ENCODE measurements at places on chromosomes 6 and 20.

DNA sequence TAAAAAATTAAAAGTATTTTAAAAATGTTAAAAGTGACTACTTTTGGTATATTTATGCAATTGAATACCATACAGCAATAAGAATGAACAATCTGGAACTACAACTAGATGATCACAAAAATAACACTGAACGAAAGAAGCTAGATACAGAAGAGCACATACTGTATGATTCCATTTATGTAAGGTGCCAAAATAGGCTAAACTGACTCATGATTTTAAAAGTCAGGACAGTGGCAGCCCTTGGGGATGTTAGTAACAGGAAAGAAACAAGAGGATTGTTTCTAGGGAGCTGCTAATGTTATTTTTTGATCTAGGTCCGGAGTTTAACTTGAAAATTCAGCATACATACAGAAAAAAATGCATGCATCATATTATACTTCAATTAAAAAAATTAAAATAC lies 42.3 kb downstream of the KIF13A start:
- peak; percentile 61 for DNase-seq

GRCh38 chr6:163533443-163533842 lies 118.9 kb downstream of the QKI start:
- peak; percentile 78 for DNase-seq

- no peak for DNase-seq
Observed at GRCh38 chr20:58469616-58470015, 45.6 kb downstream of the APCDD1L start.

GRCh38 chr20:55283889-55284288 lies 721.4 kb downstream of the CBLN4 start:
- DNase-seq, result no peak

- DNase-seq, result no peak
Observed at GRCh38 chr20:63789836-63790571, 41.1 kb downstream of the ZBTB46 start.

- DNase-seq, result no peak
Observed at GRCh38 chr6:39702265-39702664, 22.9 kb downstream of the KIF6 start.

- no peak for DNase-seq
Observed at GRCh38 chr6:126716032-126716431, 376.1 kb downstream of the CENPW start.

DNA sequence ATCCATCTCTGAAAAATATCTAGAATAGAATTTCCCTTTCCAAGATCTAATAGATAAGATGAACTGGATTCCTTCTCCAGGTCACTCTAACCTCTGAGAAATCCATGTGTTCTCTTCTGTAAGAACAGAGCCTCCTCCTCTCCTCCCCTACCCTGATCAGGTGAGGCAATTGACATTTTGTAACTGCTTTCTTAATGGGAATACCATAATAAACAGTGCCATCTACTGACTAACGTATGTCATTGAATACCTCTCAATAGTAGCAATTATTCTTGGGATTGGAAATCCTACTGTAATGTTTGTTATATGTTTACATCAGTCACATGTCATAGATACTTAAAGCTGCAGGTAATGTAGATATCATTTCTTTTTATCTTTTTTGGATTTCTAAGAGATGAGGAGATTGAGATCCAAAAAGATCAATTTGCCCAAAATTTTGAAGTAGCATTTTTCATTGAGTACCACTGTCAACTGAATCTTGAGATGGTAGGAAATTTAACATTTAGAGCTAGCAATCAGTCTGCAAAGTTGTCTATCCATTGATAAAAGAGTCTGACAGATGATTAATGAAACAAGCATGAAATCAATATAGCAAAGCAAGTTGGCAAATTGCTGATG lies 365.8 kb upstream of the HSF2 start:
- DNase-seq, result peak; percentile 56

GRCh38 chr20:32077190-32077589 lies 25.1 kb downstream of the HCK start:
- DNase-seq, result no peak

GRCh38 chr6:105753207-105753606 lies 332.9 kb upstream of the PRDM1 start:
- no peak for DNase-seq
